Smooth muscle cell of trachea (primary cell): ENCODE measurements at places on chromosomes 6 and 20. TPM values are rescaled to one million over a fixed set of nuclear protein-coding genes. Genes with fewer than 3 reads are reported as not detected.

Gene DUSP15
- 0.33 TPM in 1 of 2 replicates, not detected in the other for total RNA-seq

Gene ADAT2
- total RNA-seq: 4.1 and 12.1 TPM in 2 replicates

Gene SCGN
- not detected in 2 replicates for total RNA-seq

Gene SOBP
- total RNA-seq: 8.8 and 13.7 TPM in 2 replicates

Gene IP6K3
- 0.50 TPM in 1 of 2 replicates, not detected in the other for total RNA-seq

Gene VNN1
- not detected in 2 replicates for total RNA-seq

Gene CALHM5
- 5.5 and 6.3 TPM in 2 replicates for total RNA-seq

Gene LGSN
- under 0.01 TPM in 1 of 2 replicates, not detected in the other for total RNA-seq

Gene NRSN1
- total RNA-seq: not detected in 2 replicates

Gene RHAG
- total RNA-seq: not detected in 2 replicates

Gene MDFI
- 0.17 TPM in 1 of 2 replicates, not detected in the other for total RNA-seq

Gene SGK2
- 0.83 TPM in 1 of 2 replicates, not detected in the other for total RNA-seq

Gene MUC22
- under 0.01 TPM in 1 of 2 replicates, not detected in the other for total RNA-seq

Gene ZSCAN31
- total RNA-seq: 38.3 and 47.6 TPM in 2 replicates

Gene SYS1
- total RNA-seq: 22.5 and 28.9 TPM in 2 replicates

Gene ACTL10
- total RNA-seq: 3.0 and 3.3 TPM in 2 replicates

Gene CNPY3
- 24.6 and 44.2 TPM in 2 replicates for total RNA-seq

Gene PROKR2
- not detected in 2 replicates for total RNA-seq

Gene SIRPA
- total RNA-seq: 25.7 and 26.5 TPM in 2 replicates

Gene SFTA2
- not detected in 2 replicates for total RNA-seq

Gene MCHR2
- not detected in 2 replicates for total RNA-seq

Gene KLHDC3
- 64.0 and 64.1 TPM in 2 replicates for total RNA-seq

Gene BPIFB4
- total RNA-seq: not detected in 2 replicates

Gene NEDD9
- 0.66 and 0.73 TPM in 2 replicates for total RNA-seq

Gene MYBL2
- 0.66 and 7.0 TPM in 2 replicates for total RNA-seq

Gene EFCAB8
- 0.44 TPM in 1 of 2 replicates, not detected in the other for total RNA-seq

Gene SCRT2
- total RNA-seq: not detected in 2 replicates

Gene HDGFL1
- total RNA-seq: not detected in 2 replicates

Gene GMDS
- 13.2 and 26.6 TPM in 2 replicates for total RNA-seq

Gene IRAK1BP1
- total RNA-seq: 3.8 and 5.4 TPM in 2 replicates

Gene BTN2A1
- 7.3 and 10.2 TPM in 2 replicates for total RNA-seq

Gene LY6G6D
- not detected in 2 replicates for total RNA-seq

Gene VPS52
- 42.0 and 42.8 TPM in 2 replicates for total RNA-seq

Gene IRF4
- under 0.01 and 0.99 TPM in 2 replicates for total RNA-seq

Gene ID4
- total RNA-seq: 3.6 and 3.8 TPM in 2 replicates

Gene BTN1A1
- total RNA-seq: not detected in 2 replicates

Gene TJAP1
- total RNA-seq: 11.2 and 12.4 TPM in 2 replicates

Gene GATA5
- total RNA-seq: not detected in 2 replicates

Gene FKBP1C
- 0.17 and 0.87 TPM in 2 replicates for total RNA-seq

Gene WFDC2
- total RNA-seq: not detected in 2 replicates

Gene FNDC1
- 0.17 TPM in 1 of 2 replicates, not detected in the other for total RNA-seq

Gene GRIK2
- total RNA-seq: 0.58 TPM in 1 of 2 replicates, not detected in the other

Gene QKI
- total RNA-seq: 155 and 157 TPM in 2 replicates

Gene CD24
- 0.33 and 1.9 TPM in 2 replicates for total RNA-seq
